Mesothelial cell of epicardium (in vitro differentiated cells): ENCODE measurements at places on chromosomes 5 and 9.

GRCh38 chr9:105150991-105151685 lies 93.3 kb upstream of the SLC44A1 start:
- DNase-seq: no peak
- H3K27ac ChIP-seq: no peak overlapping the region
- H3K4me1 ChIP-seq: peaks cover 8% of the 10 kb centered on the region
- H3K36me3 ChIP-seq: no peaks in the 10 kb centered on the region
- H3K4me3 ChIP-seq: no peak overlapping the region
- H3K27me3 ChIP-seq: no peaks in the 10 kb centered on the region

DNA sequence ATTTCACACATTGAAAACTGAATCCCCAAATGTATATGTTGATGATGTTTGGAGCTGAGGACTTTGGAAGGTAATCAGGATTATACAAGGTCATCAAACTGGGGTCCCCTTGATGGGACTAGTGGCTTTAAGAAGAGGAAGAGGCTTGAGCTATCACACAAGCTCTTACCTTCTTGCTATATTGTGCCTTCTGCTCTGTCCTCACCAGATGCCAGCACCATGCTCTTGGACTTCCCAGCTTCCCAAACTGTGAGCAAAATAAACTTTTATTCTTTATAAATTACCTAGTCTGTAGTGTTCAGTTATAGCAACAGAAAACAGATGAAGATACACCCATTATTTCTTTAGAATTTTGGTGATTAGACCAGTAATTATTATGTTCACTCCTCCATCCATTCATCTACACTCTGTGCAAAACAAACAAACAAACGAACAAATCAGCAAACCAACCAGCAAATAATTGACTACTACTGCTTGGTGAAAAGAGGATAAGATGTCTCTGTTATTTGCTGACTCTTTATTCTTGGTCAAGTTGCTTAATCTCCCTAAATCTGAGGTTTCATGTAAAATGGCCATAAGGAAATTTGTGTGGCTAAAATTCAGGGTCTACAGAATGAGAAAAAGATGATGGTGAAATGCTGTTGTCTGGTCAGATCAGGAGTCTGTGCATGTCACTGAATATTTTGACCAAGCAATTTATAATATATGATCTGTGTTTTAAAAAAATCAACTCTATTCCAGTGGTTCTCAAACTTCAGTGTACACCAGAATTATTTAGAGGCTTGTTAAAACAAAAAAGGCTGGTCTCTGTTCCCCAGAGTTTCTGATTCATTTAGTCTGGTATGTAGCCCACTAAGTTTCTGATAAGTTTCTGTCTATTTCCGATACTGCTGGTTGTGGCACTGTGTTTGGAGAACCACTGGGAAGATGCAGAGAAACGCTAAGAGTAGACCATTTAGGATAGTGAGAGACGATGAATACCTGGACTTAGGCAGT lies 854.1 kb downstream of the MAT2B start:
- H3K4me1 ChIP-seq: peaks cover 11% of the 10 kb centered on the region
- DNase-seq: no peak
- H3K27me3 ChIP-seq: peaks cover 61% of the 10 kb centered on the region
- H3K4me3 ChIP-seq: no peak overlapping the region

GRCh38 chr5:116771466-116772151 lies 197.0 kb upstream of the SEMA6A start:
- H3K36me3 ChIP-seq: no peaks in the 10 kb centered on the region
- H3K27me3 ChIP-seq: no peaks in the 10 kb centered on the region
- H3K27ac ChIP-seq: no peak overlapping the region
- peaks cover 35% of the 10 kb centered on the region for H3K4me1 ChIP-seq
- DNase-seq: no peak

DNA sequence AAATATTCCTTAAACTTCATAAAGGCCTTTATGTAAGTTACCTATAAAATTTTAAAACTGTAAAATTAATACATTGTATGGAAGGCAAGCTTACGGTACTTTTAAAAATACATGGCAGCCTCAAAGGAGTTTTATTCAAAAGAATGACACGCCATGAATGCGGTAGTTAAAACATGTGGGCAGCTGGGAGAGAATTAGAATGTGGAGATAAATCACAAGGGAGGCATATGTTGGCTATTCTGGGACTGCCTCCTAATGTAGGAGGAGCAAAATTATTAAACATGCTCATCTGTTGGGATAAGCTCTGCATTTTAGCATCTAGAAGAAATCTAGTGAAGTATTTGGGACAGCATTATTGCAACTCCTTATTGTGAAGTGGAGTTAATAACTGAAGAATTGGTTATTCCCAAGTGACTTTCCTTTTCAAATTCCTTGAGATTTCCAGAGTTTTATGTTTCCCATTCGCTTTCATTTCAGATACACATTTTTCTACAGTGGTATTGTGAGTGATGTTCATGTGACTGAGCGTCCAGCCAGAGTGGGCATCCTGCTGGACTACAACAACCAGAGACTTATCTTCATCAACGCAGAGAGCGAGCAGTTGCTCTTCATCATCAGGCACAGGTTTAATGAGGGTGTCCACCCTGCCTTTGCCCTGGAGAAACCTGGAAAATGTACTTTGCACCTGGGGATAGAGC lies 109.4 kb downstream of the CMYA5 start:
- peaks cover 8% of the 10 kb centered on the region for H3K4me1 ChIP-seq
- no peak overlapping the region for H3K27ac ChIP-seq
- no peaks in the 10 kb centered on the region for H3K27me3 ChIP-seq
- peaks cover 10% of the 10 kb centered on the region for H3K36me3 ChIP-seq

- no peak for DNase-seq
- H3K36me3 ChIP-seq: peaks cover 64% of the 10 kb centered on the region
- no peak overlapping the region for H3K4me3 ChIP-seq
These were observed 115.0 kb upstream of the CACNA1B start for GRCh38 chr9:137762414-137763061.

DNA sequence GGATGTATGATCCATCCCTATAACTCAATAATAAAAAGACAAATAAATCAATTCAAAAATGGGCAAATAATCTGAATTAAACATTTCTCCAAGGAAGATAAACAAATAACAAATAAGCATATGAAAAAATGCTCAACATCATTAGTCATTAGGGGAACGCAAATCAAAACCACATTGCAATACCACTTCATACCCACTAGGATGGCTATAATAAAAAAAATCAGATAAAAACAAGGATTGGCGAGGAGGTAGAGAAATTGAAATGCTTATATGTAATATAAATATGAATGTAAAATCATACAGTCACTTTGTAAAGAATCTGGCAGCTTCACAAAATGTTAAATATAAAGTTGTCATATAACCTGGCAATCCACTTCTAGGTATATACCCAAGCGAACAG lies 52.3 kb upstream of the TBCA start:
- H3K4me1 ChIP-seq: peaks cover 12% of the 10 kb centered on the region
- H3K36me3 ChIP-seq: no peaks in the 10 kb centered on the region
- H3K27me3 ChIP-seq: peaks cover 13% of the 10 kb centered on the region
- no peak for DNase-seq
- no peak overlapping the region for H3K4me3 ChIP-seq

DNA sequence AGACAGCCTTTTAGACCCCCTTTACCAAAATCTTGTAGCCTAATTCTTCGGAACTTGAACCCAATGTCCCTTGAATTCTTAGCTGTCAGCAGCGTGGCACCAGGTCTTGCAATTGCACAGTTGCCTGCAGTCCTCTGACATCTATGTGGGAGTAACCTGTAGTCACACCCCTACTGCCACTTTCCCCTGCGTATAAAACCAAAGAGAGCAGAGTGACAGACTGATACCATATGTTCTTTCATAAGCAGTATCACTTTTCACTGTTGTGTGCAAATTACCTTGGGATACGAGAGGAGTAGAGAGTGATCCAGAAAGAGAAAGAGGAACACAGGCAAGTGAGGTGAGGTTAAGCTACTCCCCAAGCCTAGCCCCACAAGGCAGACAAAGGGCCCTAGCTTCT lies 364.3 kb upstream of the ADAMTSL1 start:
- H3K27me3 ChIP-seq: peaks cover 2% of the 10 kb centered on the region
- no peak overlapping the region for H3K27ac ChIP-seq
- peaks cover 9% of the 10 kb centered on the region for H3K4me1 ChIP-seq
- no peak overlapping the region for H3K4me3 ChIP-seq
- no peaks in the 10 kb centered on the region for H3K36me3 ChIP-seq
- DNase-seq: no peak

DNA sequence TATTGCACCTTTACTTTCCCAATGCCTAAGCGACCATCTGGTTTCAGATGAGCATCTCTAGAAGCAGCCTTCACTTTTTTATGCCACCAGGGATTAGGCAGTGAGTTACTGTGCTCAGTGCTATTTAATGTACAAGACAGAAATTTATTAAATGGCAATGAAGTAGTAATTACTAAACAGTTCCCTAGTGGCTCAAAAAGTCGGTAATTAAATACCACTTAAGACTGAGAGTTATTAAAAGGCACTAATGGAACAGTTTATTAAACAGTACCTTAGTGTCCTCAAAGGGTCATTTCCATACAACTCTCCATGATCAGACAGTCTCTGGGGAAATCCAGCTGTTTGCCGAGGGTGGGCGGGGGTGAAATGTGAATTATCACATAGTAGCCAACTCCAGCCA lies 42.3 kb downstream of the LHFPL2 start:
- H3K27me3 ChIP-seq: no peaks in the 10 kb centered on the region
- no peak overlapping the region for H3K27ac ChIP-seq
- H3K4me3 ChIP-seq: no peak overlapping the region

- no peak overlapping the region for H3K27ac ChIP-seq
- peaks cover 13% of the 10 kb centered on the region for H3K4me1 ChIP-seq
- no peak overlapping the region for H3K4me3 ChIP-seq
These were observed 51.1 kb downstream of the NUDT12 start for GRCh38 chr5:103511554-103511885.

- H3K4me3 ChIP-seq: no peak overlapping the region
- no peak for DNase-seq
- no peaks in the 10 kb centered on the region for H3K27me3 ChIP-seq
- H3K27ac ChIP-seq: no peak overlapping the region
These were observed 825.5 kb downstream of the TLR4 start for GRCh38 chr9:118529624-118530214.

DNA sequence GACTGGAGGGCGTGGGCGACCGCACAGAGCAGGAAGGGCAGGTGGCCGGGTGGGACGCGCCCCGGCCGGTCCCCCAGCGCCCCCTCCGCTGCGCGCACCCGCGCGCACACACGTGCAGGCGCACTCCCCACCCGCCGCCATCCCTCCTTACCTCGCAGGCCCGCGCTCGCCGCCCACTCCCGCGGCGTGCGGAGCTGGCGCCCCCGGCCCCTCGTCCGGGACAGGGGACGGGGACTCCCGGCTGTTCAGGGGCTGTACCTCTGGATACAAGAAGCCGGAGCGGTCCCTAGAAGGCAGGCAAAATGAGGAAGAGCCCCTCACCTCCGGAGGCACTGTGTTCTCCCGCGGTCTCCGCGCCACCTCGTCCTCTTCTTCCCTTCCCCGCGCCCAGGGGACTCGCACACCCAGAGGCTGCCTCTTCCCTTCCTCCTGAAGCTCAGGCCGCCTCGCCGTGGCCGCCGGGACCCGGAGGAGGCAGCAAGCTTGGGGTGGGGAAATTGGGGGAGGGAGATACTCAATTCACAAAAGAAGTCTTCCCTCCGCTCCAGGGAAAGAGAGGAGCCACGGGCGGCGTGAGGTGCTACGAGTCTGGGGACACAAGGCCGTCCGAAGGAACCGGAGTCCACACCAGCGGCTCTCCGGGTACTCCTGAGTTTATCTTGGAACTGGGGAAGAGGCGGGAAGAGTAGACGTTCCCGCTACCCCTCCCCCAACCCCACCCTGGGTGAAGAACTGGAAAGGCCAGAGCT lies 1.4 kb upstream of the GABRB2 start:
- peaks cover 24% of the 10 kb centered on the region for H3K4me1 ChIP-seq
- no peak overlapping the region for H3K27ac ChIP-seq
- no peaks in the 10 kb centered on the region for H3K36me3 ChIP-seq
- peak; percentile 41 for DNase-seq
- H3K4me3 ChIP-seq: peak overlapping the region; percentile 72

DNA sequence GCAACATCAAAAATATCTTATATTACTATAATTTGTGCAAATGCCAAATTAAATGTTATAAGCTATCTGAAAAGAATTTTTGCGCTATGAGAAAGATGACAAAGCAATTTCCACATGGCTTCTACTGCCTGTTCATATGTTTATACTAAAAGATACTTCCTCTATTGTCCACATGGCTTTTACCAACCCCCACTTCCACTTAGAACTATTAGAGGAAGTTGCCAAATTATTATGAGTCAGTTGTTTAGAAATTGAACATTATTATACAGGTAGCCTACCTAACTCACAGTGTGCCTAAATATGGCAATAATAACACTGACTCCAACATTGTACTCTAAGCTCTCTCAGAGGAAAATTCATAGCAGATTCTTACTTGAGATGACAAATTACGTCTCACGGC lies 37.6 kb upstream of the SLC27A6 start:
- no peaks in the 10 kb centered on the region for H3K27me3 ChIP-seq
- no peaks in the 10 kb centered on the region for H3K36me3 ChIP-seq

GRCh38 chr5:134449167-134449566 lies 37.5 kb upstream of the CDKN2AIPNL start:
- H3K36me3 ChIP-seq: no peaks in the 10 kb centered on the region
- peak overlapping the region; percentile 21 for H3K27ac ChIP-seq
- peaks cover 47% of the 10 kb centered on the region for H3K4me1 ChIP-seq
- H3K4me3 ChIP-seq: no peak overlapping the region

DNA sequence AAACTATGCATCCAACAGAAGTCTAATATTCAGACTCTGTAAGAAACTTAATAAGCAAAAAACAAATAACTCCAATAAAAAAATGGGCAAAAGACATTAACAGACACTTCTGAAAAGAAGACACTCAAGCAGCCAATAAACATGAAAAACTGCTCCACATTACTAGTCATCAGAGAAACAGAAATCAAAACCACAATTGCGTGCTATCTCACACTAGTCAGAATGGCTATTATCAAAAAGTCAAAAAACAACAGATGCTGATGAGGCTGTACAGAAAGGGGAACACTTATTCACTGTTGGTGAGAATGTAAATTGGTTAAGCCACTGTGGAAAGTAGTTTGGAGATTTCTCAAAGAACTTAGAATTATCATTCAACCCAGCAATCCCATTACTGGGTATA lies 101.2 kb upstream of the TRIM32 start:
- no peaks in the 10 kb centered on the region for H3K4me1 ChIP-seq
- no peak for DNase-seq
- H3K27ac ChIP-seq: no peak overlapping the region

DNA sequence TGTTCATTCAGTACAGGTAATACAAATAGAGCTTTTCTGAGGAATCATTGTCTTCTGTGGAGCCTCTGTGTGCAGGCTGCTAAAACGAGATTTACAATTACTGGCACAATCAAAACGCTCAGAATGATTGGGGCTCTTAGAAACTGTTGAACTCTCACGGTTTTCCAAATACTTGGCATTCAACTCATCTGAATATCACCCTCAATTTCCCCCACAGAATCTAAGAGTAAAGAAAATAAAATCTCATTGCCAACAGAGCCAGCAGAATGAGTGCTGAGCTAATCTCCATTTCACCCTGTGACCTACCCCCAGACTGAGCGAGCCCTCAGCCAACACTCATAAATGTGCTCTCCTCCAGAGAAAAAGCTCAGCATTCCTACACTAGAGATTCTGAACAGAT lies 35.3 kb upstream of the TMED7 start:
- no peak for DNase-seq
- no peak overlapping the region for H3K4me3 ChIP-seq
- peak overlapping the region; percentile 51 for H3K27ac ChIP-seq
- H3K36me3 ChIP-seq: no peaks in the 10 kb centered on the region
- H3K4me1 ChIP-seq: peaks cover 3% of the 10 kb centered on the region
- peaks cover 1% of the 10 kb centered on the region for H3K27me3 ChIP-seq

GRCh38 chr5:164663198-164663989 lies 1158.0 kb downstream of the MAT2B start:
- DNase-seq: no peak
- H3K4me1 ChIP-seq: peaks cover 18% of the 10 kb centered on the region
